Activated CD4-positive, CD25-positive, alpha-beta regulatory T cell treated with anti-CD3 and anti-CD28 coated beads, Interleukin-2, amount 50 U/mL, for 72 hours (primary cell): ENCODE measurements at places on chromosomes 3 and 15.

- no peak for DNase-seq
Observed at GRCh38 chr3:196227629-196228493, 11.5 kb downstream of the SLC51A start.

DNA sequence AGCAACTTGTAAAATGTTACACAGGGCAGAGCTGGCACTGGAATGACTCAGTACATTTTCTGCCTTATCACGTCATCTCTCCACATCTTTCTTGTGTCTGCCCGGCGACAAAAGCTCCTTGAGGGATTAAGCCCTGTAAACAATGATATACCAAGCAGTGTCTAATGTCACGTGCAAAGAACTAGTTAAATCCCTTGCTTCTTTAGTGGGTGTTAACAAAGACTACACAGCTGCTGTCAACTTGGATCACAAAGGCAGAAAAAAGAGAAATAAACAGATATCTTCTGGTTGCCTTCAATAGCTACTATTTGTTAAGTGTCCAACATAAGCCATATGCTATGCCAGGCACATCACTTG lies 48.1 kb upstream of the FRMD4B start:
- no peak for DNase-seq

DNA sequence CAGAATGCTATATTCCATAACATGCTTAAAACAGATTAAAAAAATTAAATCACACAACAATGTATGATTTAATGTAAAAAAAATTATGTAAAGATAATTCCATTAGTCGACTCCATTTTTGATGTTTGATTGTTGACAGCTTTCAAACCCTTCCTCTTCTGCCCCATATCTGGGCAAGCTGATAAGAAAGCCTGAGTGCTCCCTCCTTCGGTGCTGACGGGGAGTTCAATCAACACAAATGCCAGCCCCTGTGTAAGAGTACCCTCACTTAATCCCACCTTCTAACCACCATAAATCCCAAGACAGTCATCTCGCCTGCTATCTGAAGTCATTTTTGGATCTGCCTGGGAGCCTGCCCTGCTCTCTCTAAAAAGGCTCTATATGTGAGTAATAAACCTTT lies 59.8 kb upstream of the IP6K2 start:
- no peak for DNase-seq

DNA sequence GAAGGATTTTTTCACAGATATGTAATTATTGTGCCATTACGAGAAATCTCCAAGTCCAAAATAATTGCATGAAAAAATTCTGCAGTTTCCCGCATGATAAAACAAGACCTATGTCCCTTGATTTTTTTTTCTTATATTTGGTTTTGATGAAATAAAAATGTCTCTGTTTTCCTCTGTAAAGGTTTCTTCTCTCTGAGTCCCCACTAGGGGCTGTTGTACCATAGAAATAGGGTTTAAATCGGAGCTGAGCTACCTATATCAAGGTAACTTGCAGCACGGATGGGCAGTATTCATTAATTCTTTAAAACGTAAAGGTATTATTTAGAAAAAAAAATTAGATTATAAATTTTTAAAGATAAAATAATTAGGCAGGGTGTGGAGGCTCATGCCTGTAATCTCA lies 66.6 kb upstream of the IGF1R start:
- no peak for DNase-seq

GRCh38 chr3:158911586-158911985 lies 109.7 kb downstream of the MFSD1 start:
- no peak for DNase-seq

DNA sequence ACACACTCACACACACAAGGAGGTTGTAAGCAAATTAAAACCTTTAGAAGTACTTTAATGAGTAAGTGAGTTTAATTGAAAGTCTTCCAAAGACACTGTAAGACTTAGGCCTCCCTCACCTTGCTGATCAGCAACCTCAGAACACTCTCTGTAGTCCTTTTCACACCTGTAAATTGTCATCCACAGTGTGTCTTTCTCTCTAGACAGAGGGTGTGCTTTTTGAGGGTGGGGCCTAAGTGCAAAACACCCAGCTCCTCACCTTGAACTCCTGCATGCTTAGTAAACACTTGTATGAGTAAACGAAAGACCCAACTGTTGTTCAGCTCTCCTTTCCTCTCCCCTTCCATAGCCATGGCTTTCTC lies 183.2 kb upstream of the IL12A start:
- DNase-seq = no peak

DNA sequence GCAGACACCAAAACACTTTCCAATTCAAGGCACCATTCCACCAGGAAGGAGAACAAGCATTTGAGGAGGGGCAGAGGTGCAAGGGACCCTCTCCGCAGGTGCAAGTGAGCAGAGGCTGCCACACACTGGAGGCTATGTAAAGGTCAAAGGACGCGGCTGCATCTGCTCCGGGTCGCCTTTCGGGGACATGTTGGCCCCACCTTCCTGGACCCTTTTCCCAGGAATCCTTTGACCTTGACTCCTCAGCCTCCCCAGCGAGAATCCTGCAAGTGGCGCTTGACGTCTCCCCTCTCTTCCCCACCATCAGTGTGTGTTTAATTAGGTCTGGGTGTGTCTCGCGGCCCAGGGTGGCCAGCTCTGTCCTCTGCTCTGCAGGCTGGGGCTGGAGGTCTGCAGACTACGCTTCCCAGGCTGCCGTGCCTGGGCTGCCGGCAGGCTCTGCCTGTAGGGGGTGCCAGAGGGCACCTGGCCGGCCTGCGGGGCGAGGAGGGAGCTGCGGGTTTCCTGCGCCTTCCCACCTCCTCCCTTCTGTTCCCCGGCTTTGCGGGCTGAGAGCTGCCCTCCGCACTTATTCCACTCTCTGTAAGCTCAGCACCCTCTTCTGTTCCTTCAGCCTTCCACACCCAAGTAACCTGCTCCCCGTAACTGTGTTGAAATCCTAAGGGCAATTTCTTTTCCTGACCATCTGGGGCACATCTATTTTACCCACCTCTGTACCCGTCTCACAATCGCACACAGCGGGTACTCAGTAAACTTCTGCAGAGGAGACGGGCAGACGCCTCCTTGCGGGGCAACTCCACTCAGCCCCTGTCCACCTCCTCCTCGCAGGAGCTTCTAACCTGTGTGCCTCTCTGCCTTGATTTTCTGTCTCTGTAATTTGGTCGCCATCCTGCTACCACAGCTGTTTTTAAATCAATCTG lies 129.8 kb downstream of the NSMCE3 start:
- DNase-seq = peak; percentile 62

GRCh38 chr15:75929799-75930565 lies 26.3 kb downstream of the FBXO22 start:
- DNase-seq = no peak

DNA sequence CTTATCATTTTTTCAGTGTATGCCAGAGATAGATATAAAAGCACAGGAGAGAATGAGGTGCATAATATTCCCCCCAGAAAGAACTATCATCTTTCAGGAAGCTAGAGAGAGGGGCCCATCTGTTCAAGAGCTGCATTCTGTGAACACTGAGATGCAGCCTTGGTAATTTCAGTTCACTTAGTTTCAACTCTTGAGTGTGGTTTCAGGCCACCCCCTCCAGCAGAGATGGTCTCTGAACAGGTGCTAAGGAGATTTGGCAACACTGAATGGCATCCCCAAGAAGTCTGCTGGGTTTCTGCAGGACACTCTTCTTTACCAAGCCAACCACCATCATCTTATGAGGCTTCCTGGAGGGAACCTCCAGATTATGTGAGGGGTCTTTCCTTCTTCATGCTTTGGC lies 30.4 kb upstream of the LIMD1 start:
- no peak for DNase-seq

GRCh38 chr3:127073941-127074820 lies 91.3 kb downstream of the PLXNA1 start:
- no peak for DNase-seq

DNA sequence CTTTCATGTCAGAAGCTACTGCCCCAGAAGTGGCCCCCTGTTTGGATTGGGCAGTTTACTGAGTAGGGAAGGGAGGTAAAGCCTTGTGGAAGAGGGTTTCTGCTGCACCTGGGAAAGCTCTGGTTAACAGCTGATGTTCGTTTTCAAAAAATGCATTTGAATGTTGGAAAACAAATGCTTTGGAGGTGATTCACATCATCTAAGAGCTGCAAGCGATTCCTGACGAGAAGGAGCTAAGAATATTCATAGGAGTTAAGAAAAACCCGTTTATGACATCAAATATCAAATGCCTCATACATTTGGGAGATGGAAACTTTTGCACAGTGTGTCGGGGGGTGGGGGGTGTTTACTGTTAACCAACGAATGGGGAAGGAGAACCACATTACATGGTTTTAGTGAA lies 183.8 kb upstream of the NR2F2 start:
- no peak for DNase-seq

DNA sequence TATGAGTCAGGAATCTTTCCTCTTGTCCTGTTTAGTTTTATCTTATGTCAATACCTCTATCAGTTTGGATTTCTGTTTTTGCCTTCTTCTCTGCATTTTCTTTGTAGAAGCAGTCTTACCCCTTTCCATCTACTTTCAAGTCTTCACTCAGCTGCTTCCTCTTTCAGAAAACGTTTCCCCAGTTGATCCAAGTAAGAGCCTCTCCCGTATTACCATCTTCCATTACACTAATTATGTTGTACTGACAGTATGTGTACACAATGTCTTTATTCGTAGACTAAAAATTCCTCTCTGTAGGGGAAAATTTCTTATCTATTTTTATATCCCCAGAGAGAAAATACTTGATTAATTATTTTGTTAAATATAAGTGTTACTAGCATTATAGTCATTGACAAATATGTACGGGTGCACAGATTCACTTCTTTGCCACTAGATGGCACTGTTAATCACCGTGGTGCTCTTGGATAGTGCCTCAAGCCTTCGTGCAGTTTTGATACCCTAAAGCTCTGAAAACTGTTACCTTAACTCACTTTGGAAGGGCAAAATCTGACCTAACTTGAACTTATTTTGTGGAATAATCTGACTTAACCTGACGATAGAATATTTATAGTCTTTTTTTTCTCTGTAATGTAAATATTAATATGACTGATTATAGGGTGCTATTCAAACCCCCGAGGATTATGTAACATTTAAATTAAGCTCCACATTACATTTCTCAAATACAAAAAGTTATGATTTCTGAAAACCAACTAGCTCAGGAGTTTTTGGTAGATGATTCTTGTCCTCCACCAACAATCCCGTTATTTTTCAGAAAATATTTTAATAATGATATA lies 74.2 kb upstream of the POU1F1 start:
- DNase-seq = no peak

DNA sequence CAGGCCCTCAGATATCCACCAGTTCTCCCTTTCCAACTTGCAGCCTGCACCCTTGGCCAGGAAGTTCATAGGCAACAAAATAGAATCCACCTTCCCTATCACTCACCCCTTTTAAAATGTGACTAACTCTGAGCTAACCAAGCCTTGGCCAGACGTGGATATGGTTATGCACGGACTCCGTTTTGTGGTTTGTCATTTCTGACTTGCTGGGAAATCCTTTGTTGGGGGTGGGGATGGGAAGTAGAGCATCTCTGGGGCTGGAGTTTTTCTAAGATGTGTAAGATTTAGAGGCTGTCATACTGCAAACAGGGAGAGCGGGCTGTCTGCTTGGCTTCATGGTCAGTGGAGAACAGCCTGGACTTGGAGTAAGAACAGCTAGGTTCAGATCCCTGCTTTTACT lies 62.6 kb downstream of the SMAD3 start:
- DNase-seq = no peak

GRCh38 chr3:49017229-49017970 lies 980 bp downstream of the DALRD3 start:
- DNase-seq = no peak

DNA sequence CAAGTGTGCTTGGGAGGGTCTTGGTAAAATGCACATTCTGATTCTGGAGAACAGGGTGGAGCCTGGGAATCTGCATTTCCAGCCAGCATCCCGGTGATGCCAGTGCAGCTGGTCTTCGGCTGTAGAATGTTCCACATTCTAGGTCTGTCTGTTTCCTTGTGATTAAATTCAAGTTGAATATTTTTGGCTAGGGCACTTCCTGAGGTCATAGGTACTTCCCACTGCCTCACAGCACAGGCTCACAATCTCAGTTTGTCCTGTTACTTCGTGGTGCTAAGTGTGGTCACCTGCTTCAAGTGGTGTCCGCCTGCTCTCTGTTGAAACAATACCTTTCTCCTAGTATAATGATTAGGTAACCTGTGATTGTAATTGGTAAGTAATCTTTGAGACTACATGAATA lies 40.1 kb downstream of the FLNB start:
- no peak for DNase-seq

- DNase-seq = no peak
Observed at GRCh38 chr15:71088683-71089082, 26.6 kb upstream of the THSD4 start.

- no peak for DNase-seq
Observed at GRCh38 chr3:143298380-143298779, 178.8 kb downstream of the CHST2 start.

DNA sequence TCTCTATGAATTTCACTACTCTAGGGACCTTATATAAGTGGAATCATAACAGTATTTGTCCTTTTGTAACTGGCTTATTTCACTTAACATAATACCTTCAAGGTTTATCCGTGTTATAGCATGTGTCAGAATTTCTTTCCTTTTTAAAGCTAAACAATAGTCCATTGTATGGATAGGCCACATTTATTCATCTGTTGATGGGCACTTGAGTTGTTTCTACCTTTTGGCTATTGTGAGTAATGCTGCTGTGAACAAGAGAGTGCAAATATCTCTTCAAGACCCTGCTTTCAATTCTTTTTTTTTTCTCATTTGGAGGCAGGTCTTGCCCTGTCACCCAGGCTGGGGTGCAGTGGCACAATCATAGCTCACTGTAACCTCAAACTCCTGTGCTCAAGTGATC lies 56.5 kb downstream of the CHCHD6 start:
- DNase-seq = no peak

DNA sequence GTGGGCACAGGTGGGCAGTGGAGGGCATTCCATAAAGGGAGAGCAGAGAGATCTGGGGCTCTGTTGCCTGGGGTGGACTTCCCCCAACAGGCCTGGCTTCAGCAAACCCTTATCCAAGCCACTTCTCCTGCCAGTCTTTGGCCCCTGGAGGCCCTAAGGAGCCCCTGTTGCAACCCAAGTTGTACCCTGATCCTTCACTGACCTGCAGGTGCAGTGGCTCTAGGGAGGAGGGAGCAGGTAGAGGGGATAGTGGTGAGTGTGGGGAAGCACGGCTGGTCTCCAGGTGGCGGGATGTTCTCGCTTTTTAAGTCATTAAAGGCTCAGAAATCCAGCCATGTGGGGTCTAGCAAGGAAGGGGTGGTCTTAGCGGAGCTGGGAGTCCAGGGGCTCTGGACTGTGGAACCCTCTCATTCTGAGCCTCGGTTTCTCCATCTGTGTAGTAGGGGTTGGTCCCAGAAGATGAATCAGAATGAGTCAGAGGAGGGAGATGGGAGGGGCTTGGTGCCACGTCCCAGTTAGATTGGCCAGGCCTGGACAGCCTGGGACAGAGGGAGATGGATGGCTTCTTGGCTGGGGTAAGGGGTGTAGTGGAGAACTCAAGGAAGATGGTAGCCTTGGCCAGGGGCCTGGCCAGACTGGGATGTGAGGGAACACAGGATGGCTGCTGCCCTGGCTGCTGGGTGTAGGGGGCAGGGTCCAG lies 2.6 kb downstream of the ZBTB47 start:
- no peak for DNase-seq

- no peak for DNase-seq
Observed at GRCh38 chr15:43763819-43764446, 12.8 kb downstream of the ELL3 start.

GRCh38 chr3:172210355-172210754 lies 171.0 kb downstream of the FNDC3B start:
- no peak for DNase-seq
